ENCODE measurements at places on chromosomes 7 and 10.

DNA sequence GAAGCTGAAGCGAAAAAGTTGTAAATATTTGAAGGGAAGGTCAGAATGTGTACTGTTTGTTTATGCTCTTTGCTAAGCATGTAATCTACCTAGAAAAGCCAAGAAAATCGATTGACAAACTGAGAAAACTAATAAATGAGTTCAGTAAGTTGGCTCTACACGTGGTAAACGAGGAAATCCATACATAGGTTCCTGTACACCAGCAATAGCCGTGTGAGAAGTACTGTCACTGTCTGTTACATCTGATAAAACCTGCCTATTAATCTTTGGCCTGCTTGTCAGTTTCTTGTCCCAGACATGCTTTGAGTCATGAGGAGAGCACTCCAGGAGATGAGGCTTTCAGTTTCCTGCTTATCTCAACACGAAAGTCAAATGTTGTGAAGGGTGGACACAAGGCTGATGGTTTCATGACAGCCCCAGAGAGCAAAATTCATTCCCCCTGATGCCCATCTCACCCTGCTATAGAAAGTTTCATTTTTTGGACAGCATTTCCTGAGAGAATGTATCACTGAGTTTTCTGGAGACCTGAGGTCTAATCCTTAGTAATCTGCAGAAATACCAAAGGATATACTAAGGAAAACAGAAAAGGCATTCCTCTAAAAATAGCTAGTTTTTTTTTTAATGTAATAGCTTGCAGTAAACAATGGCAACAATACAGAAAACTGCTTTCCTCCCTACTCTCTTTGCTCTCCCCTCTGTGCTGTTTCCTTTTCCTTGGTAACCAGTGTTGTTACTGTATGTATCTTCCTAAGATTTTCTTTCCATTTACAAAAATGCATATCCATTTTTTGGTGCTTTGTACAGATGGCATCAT, 18.8 kb downstream of the BMPR1A start:
- no peak for DNase-seq

DNA sequence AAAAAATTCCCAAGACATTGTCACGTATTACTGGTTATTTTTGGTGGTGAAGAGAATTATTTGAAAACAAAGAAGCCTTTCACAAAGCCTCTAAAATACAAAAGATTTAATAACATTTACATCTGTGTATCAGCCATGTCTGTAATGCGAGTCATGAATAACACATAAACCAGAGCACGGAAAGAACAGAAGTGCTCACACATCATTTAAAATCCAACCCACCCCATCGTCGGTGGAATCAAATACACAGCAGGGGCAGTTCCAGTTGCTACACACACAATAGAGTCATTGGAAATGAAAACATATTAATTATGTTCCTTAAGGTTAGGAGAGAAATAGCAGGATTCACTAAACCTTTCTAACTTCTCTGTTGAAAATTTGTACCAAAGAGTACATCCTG, 1097.3 kb downstream of the KCNMA1 start:
- no peak for DNase-seq

GRCh38 chr7:120089968-120090367, 183.0 kb upstream of the KCND2 start:
- DNase-seq, result no peak

DNA sequence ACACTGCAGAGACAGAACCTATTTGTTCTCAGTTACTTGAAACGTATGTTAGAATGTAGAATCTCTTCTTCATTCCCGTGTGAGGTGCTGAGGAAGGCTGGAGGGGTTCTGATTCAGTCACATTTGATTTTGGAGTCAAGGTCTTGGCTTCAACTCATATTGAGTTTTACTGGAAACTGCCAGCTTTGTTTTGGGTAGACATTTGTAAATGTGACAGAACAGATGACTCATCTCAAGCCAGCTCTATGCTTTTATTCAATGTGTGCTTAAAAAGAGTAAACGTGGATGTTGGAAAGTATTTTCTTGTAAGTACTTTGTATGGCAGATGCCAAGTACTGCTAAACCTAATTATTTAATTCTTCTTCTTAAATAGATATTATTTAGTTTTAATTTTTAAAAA, 780.8 kb upstream of the C7orf33 start:
- no peak for DNase-seq

DNA sequence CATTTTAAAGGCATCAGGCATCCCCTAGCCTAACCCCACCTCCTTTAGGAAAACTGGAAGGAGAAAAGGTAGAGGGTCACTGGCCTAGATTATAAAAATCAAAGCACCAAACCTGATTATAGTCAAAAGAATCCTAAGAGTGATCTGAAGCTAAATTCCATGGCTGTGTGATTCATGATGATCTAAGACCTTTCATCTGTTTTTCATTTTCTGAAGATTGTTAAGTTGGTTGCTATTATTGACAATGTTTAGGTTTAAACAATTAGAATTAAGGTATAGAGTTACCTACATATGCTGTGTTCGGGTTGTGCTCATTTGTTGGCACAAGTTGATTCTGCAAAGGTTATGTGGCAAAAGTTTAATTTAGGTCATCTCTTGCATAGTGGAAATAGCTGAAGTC, 148.7 kb downstream of the BICC1 start:
- DNase-seq, result no peak

DNA sequence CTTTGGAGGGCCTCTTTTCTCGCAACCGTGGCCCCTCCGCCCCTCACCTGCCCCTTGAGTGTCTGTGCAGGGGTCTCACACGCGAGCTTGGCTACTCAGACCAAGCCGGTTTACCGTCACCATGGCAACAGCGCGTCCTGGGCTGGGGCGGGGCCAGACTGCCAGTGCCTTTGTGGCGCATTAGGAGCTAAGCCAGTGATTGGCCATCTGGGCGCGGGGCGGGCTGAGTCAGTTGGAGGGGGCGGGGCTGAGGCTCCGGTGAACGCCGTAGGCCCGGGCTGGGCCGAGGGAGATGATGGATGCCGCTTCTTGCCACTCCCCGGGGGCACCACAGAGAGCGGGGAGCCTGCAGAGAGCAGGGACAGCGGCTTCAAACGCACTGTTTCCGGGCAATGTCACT, 48.7 kb upstream of the FXYD4 start:
- DNase-seq, result no peak

GRCh38 chr10:71125749-71126107, 86.6 kb upstream of the UNC5B start:
- DNase-seq, result no peak

DNA sequence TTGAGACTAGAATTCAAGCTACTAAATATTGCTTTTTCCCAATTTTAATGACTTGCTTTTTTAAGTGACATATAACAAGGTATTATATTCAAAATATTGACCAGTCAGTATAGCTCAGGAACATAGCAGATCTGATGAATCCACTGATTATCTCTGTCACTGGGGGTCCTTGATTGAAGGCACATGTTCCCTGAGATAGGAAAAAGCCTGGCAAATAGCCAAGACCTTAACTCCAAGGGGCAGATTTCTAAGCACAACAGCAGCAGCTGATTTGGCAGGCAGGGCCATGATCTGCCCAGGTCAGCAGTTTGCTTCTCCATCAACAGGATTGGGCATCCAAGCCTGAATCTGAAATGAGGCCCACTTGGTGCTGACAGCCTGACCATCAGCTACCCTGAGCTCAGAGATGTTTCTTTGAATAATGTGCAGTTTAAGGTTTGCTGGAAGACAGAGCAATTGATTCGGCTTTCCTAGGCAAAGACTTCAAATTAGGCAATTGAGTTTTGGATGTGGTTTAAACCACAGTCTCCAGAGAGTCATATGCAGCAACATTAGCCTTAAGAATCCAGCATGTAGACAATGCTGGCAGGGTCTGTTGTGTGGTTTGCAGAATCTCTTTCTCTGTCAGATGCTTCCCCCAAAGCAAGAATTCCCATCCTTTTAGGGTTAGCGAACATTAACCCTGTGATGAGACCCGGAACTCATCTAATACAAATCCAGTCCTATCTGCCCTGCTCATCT, 352.6 kb downstream of the ADRA2A start:
- DNase-seq, result no peak
